NCI-H2081 (cell line): ENCODE measurements at places on chromosomes 2 and 18.

DNA sequence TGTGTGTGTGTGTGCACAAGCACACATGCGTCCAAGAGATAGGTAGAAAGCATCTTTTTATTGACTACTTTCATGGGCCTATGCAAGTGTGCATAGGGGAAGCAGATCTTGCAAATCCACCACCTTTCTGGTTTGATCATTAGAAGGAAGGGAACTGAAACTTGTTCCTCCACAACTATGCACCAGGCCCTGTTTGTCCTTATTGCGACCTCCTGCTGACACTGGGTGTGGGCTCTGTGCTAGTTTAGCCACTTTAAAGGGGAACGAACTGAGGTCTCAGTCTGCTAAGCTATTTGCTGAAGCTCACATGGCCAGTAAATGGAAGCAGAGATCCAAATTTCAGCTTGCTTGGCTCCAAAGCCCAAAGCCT is 32.1 kb upstream of the INSIG2 start:
- no peak for DNase-seq

GRCh38 chr2:239372835-239373234 is 28.0 kb downstream of the HDAC4 start:
- no peak for DNase-seq

DNA sequence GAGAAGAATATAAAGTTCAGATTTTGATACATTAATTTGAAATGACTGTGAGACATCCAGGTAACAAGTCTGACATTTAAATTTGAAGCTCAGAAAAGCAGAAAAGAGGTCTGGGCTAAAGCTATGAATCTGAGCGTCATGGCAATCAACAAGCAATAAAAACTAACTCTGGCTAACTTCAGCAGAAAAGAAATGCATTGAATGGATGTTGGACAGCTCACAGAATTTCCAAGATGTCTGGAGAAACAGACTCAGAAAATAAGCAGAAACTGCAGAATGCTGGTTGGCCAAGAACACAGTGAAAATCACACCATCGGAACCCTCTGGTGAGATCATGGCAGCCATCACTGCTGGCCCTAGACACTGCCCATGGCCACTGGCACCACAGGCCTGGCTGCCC is 366.6 kb downstream of the METTL4 start:
- DNase-seq, result no peak

DNA sequence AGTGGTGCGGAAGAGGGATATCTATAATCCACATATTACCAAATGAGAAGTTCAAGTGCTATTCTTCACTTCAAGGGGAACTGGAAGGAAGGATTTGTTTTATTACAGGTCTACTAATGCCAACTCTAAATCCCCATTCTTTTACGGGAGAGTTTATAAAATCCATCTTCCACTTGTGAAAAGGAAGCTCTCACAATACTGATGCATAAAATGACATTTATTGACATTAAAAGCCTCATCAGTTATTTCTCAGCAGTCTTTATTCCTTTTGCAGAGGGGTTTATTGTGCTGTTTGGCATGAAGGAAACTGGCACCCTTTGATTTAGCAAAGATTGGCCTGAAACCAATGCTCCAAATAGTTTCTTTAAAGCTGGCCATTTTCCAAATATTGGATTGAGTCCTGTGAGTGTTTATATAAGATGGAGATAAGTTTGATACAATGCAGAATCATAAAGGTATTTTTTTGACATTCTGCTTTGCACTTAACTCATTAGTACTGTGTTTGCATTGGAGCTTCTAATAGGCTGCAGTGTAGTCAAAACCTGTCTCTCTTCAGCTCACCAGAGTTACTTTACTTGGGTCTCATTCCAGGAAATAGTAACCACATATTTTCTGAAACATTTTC is 26.6 kb downstream of the LRP1B start:
- no peak for DNase-seq

- no peak for DNase-seq
These were observed 162.3 kb upstream of the NXPH2 start for GRCh38 chr2:138942466-138942865.

GRCh38 chr2:121253021-121253673 is 31.9 kb downstream of the TFCP2L1 start:
- no peak for DNase-seq

GRCh38 chr2:25756536-25756935 is 83.2 kb upstream of the DTNB start:
- DNase-seq, result no peak

DNA sequence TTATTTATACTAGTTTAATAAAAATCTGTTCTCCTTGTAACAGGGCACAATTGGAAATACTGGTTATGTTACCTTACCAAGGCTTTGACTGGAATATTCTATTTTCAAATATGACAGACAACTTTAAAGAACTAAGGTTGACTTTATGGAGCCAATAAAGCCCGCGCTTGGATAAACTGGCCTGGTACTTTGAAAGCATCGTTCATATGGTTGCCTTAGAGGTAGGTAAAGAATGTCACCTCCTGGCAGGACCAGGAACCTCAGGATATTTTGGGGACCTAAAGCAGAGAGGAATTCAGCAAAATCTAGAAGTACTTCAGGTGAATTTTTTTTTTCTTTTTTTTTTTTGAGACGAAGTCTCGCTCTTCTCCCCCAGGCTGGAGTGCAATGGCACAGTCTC is 71.2 kb upstream of the CREB1 start:
- no peak for DNase-seq

DNA sequence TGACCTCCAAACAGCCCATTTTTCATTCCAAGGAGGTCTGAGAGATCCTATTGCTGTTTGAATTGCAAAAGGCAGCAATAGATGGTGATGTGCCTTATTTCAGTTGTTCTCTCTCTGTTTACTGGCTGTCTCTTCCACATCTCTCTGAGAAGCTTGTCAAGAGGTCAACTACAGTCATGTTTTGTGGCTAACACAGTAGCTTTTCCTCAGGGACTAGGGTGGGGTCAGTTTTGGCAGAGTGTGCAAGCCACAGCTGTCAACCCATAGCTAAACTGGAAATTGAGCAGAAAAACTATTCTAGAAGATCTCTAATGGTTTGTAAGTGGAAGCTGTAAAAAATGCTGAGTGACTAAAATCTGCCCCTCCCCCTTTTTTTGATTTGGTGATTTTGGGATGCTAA is 67.1 kb downstream of the DIS3L2 start:
- no peak for DNase-seq

GRCh38 chr2:1802469-1803216 is 58.3 kb upstream of the PXDN start:
- DNase-seq, result no peak

GRCh38 chr2:97728091-97728731 is 14.8 kb downstream of the ZAP70 start:
- DNase-seq, result no peak

- no peak for DNase-seq
These were observed 6.2 kb downstream of the SPAG16 start for GRCh38 chr2:213290501-213290900.

DNA sequence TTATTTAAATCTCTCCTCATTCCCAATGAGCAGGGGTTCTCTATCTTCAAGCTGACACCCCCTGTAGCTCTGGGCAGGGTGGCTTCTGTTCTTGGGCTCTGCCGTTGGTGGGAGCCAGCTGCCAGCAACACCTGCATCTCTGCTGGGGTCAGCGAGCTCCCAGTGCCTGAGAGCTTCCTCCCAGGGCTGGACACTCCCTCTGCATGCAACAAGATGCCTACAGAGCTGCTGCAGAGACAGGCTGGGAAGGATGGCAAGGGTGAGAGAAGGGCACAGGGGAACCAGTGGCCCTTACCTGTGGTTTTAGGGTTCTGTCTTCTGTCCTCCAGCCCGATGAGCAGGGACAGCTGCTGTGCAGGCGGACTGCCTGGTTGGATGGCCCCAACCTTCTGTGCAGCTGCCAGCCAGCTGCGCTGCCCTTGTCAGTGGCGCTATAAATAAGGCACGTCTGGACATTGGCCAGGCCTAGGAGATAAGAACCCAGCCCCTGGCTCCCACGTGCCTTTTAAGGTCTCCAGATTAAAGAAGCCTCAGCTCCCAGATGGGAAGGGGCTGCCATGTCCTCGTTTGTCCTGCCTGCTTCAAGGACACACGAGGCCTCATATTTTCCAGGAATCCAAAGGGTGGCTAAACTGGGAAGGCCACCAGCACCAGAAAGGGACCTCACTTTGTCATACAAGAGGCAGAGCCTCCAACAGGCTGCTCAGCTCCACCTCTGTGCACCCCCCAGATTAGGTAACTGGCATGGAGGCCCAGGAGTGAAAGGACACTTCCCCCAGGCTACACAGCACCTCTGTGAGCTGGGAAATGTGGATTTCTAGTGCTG is 39.5 kb upstream of the FHL2 start:
- no peak for DNase-seq

GRCh38 chr2:176151442-176152287 is at the start of gene HOXD4:
Gene HOXD4, plus strand, starts transcription at chr2:176151550. Its CDS starts 84 bp downstream, at chr2:176151634.
- DNase-seq, result no peak

- DNase-seq, result no peak
These were observed 185.0 kb downstream of the WDR7 start for GRCh38 chr18:56836173-56836572.

- DNase-seq, result no peak
These were observed 1078.5 kb upstream of the ZEB2 start for GRCh38 chr2:145598434-145598833.

GRCh38 chr2:125959047-125959446 is 696.9 kb upstream of the GYPC start:
- DNase-seq, result no peak

DNA sequence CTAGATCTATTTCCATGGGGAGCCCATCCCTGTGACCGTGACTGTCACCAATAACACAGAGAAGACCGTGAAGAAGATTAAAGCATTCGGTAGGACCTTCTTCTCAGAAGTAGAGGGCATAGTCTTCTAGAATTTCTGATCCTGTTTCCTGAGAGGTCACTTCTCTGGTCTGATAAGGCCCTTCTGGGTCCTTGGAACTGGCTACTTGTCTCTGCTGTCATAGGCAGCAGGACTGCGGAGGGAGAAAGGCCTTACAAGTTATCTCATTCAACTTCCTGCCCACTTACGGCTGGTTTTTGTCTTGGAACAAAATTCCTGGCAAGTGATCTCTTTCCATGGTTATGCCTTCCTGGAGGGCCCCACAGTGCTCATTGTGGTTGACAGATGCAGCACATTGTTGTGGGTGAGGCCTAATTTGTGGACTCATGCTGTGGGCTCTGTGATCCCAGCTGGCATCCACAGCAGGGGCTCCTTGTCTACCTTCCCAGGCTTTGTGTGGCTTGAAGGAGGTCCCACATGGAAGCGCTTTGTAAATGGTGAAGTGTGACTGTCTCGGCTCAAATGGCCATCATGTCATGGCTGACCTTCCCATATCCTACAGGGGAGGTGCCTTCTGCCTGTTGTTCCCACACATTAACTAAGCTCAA is 22.0 kb downstream of the SAG start:
- peak; percentile 78 for DNase-seq

- DNase-seq, result peak; percentile 27
These were observed 80.2 kb downstream of the EFEMP1 start for GRCh38 chr2:55843096-55843993.

- peak; percentile 6 for DNase-seq
These were observed 235.5 kb downstream of the THSD7B start for GRCh38 chr2:137000811-137001210.

GRCh38 chr2:885230-886071 is 65.2 kb upstream of the SNTG2 start:
- no peak for DNase-seq

- no peak for DNase-seq
These were observed 38.4 kb upstream of the PPP1R1C start for GRCh38 chr2:181947273-181947672.

DNA sequence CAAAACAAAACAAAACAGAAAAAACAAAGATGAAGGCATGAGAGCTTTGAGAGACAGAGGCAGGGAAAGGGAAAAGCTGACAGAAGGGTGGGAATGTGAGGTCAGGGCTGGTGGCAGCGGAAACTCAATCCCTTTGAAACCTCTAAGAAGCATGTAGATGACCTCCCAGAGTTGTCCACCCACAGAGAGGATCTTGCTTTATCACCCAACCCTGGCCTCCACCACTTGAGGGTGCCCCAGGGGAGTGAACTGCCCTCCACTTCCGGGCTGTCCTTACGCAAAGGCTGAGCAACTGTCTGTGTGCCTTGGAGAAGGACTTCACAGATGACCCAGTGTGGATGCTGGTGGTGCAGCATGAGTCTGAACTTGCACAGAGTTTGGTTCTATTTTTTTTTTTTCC is 26.7 kb downstream of the PDCL3 start:
- no peak for DNase-seq

DNA sequence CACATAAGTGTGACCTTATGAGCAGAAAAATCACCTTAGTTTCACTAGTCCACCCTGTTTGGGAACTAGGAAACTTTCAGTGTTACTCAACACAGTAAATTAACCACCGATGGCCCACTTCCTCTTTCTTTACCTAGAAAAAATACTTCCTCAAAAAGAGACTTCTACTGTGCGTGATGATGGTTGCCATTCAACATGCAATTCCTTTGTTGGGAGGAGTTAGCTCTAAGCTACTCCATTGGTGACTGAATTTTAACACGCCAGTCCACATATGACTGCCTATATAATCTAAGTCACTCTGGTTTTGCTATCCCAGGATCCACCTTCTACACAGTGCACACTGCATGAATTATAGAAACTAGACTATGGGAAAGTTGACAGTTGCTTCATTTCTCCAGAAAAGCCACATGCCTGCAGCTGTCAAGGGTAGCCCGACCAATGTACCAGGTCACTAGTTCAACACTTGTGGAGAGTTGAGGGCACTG is 47.8 kb upstream of the REG3G start:
- DNase-seq, result no peak

DNA sequence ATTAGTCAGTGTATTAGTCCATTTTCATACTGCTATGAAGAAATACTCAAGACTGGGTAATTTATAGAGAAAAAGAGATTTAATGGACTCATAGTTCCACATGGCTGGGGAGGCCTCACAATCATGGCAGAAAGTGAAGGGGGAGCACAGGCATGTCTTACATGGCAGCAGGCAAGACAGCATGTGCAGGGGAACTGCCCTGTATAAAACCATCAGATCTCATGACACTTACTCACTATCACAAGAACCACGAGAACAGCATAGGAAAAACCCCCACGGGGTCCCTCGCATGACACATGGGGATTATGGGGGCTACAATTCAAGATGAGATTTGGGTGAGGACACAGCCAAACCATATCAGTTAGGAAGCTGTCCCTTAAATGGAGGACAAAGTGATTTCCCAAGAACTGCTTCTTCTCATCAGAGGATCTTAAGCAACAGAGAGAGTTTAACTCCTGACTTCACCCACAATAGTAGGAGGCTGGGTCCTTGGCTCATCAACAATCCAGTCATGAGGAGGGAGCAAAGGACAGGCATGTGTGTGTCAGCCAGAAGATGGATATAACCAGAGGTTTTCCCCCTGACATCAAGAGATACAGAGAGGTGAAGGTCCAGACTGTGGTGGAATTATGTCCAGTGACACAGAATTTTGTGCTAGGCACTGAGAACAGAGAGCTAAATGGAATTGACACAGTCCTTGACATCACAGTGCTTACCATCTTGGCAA is 203.8 kb upstream of the SH3BP4 start:
- DNase-seq, result no peak

GRCh38 chr18:12742453-12742852 is 39.6 kb downstream of the PSMG2 start:
- DNase-seq, result no peak
